Stimulated activated naive CD4-positive, alpha-beta T cell (primary cell): ENCODE measurements at places on chromosomes 6 and 20.

DNA sequence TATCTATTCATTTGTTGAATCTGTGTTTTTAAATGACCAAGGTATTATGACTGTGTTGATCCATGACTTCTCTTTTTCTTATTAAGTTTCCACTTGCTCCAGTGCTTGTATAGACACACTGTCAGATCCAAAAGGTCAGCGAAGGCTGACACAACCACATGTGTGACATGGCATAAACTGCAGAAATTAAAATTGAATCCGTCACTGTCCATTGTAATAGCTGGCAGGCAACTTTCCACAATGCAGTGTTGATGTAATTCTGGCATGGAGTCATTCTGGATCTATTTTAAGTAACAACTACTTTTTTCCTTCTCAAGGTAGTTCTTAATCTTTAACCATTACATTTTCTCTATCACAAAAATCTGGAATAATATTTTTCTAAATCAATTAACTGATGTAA lies 145.3 kb downstream of the AIG1 start:
- no peak for DNase-seq

DNA sequence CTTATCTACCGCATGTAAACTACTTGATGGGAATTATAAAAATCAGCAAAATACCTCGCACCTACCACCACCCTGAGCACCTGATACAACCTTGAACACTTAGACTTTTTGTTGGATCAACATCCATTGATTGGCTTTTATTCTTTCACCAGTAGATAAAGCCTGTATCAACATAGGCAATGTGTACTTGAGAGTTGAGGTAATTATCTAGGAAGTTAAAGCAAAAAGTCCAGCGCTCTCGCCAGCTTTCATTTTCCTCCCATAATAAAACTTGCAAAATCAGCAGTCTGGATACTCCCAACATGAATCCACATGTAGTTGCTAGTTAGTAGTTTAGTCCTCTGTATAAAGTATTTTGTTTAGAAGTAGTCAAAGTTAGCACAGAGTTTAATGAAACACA lies 132.0 kb upstream of the PRDM1 start:
- no peak for DNase-seq

DNA sequence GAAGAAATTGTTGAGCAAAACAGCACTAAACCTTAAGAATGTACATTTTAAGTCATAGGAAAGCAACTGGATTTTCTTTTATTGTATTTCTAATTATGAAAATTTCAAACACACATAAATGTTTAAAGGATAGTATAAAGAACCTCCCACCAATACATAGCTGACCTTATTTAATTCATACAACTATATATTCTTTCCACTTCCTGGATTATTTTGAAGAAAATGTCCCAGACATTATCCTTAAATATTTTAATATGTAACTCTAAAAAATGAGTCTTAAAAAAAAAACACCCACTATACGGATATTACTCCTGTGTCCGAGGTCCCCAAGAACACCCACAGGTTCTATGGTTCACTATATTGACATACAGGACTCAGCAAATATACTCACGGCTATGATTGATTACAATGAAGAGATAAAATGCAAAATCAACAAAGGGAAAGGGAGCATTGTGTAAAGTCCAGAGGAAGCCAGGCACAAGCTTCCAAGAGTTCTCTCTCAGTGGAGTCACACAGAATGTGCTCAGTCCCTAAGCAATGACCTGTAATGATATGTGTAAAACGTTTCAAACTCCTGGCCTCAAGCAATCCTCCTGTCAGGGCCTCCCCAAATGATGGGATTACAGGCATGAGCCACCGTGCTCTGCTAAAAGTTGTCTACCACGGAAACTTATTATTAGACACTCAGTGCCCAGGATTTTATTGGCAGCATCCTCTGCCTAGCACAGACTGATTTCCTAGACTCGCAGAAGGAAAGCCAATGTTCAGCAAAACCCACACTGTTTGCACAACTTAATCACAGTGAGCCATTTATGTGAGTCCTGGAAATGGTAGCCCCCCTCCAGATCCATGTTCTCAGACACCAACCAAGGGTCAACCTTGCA lies 23.2 kb downstream of the GLYATL3 start:
- DNase-seq = no peak

- no peak for DNase-seq
Measured at GRCh38 chr20:38073307-38074071, 39.9 kb downstream of the RPRD1B start.

GRCh38 chr6:67881706-67882065 lies 753.4 kb upstream of the ADGRB3 start:
- no peak for DNase-seq

DNA sequence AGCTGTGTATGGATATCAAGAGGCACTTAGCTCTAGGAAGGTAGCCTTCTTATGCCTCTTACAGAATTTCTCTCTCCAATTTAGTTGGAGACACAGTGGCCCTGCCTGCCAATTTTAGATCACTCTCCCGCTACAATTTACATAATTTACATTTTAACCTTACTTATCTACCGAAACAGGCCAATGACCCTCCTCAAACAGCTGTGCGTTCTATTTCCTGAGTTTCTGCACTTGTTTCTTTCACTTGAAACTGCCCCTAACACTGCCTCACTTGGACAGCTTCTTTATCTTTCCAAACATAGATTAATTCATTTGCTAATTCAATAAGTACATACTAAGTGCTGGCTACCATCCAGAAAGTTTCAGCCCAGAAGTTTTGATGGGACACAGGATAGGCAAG lies 52.9 kb upstream of the HDDC2 start:
- DNase-seq = no peak

GRCh38 chr6:51303338-51303737 lies 484.7 kb downstream of the TFAP2B start:
- DNase-seq = no peak

DNA sequence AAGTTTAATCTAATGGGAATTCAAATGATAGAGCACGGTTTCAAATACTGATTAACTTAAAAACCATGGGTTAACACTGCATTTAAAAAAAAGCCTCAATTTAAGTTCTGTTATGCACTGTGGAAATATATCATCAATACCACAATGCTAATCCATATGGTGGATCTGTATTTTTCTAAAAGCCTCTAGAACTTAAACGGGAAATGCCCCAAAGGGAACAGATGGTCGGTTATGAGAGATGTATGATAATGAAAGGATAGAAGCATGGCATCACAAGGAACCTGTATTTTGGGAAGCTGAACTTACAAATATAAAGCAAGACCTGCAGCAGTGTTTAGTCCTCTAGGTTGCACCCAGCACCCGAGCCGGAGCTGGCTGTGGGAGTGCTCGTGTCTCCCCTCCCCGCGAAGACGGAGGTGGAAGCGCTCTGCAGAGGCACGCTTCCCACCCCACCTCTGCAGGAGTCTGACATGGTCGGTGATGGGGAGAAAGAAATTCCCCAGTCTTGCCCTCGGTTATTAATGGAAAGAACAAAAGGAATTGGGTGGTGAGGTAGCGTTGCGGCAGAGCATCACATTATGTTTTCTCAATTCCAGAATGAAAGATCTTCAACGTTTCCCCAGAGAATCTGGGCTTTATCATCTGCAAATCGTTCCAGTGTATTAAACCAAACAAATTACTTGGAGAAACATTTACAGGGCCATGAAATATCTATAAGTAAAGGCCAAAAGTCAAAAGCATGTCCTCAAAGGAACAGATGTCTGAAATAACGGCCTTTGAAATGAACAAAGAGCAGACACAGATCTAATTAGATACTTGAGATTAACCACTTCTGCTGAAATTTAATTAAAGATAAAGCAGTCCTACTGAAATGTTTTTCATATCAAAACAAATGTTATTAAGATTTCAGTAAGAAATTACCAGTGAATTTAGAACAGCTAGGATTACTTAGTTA lies 103.1 kb upstream of the POPDC3 start:
- no peak for DNase-seq
